Dermis lymphatic vessel endothelial cell (primary cell): ENCODE measurements at places on chromosomes 4 and X. TPM values are rescaled to one million over a fixed set of nuclear protein-coding genes. Genes with fewer than 3 reads are reported as not detected.

The CXCL6 gene
- under 0.01 TPM in 1 of 2 replicates, not detected in the other for total RNA-seq

The ITIH6 gene
- total RNA-seq = not detected in 2 replicates

The SNCA gene
- 121 and 192 TPM in 2 replicates for total RNA-seq

The C4orf54 gene
- total RNA-seq = under 0.01 TPM in 1 of 2 replicates, not detected in the other

The FAM236D gene
- not detected in 2 replicates for total RNA-seq

The PAGE2B gene
- total RNA-seq = not detected in 2 replicates

The UCP1 gene
- not detected in 2 replicates for total RNA-seq

The TBX22 gene
- total RNA-seq = not detected in 2 replicates

The MCTS1 gene
- 25.2 and 29.3 TPM in 2 replicates for total RNA-seq

The PIM2 gene
- 3.0 and 3.4 TPM in 2 replicates for total RNA-seq

The ADH7 gene
- not detected in 2 replicates for total RNA-seq

The MAGEA9B gene
- not detected in 2 replicates for total RNA-seq

The SASH3 gene
- not detected in 2 replicates for total RNA-seq
